D721Med (cell line): ENCODE measurements at places on chromosomes 6 and 20.

- no peak for DNase-seq
These were observed 129.3 kb downstream of the KLHL32 start for GRCh38 chr6:97053643-97054411.

DNA sequence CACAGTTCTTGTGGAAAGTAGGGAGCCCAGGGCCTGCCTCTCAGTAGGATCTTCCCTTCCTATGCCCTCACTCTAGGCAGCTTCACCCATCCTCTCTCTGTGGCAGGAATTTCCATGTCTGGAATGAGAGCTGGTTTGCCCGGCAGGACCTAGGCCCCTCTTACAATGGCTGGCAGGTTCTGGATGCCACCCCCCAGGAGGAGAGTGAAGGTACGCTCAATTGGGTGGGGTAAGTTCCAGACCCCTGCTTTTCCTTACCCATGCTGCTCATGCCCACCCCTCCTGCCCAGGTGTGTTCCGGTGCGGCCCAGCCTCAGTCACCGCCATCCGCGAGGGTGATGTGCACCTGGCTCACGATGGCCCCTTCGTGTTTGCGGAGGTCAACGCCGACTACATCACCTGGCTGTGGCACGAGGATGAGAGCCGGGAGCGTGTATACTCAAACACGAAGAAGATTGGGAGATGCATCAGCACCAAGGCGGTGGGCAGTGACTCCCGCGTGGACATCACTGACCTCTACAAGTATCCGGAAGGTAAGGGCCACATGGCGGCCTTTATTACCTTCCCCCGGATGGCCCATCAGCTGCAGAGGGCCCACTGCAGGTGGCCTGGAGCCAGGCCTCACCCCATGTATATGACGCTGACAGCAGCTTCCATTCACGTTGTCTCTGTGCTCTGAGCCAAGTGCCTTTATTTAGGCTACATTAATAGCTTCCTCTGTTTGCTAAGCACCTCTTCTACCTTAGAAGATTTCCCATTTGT is 22.8 kb downstream of the TGM6 start:
- DNase-seq = no peak

DNA sequence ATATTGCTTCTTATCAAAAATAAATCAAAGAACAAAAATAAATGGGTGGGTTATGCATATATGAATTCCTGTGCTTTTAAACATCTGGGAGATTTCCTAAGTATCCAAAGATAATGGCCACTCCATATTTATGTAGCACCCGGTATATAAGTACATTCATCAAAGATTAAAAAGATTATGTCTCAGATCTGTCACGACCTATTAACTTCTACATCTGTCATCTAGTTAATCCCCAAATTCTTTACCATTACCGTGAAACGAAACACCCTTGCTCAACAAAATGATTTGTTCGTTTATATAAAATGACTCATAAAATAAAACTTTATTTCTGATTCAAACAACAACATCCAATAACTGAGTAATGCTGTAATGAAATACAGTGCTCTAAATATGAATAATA is 64.8 kb upstream of the FOXQ1 start:
- DNase-seq = no peak

DNA sequence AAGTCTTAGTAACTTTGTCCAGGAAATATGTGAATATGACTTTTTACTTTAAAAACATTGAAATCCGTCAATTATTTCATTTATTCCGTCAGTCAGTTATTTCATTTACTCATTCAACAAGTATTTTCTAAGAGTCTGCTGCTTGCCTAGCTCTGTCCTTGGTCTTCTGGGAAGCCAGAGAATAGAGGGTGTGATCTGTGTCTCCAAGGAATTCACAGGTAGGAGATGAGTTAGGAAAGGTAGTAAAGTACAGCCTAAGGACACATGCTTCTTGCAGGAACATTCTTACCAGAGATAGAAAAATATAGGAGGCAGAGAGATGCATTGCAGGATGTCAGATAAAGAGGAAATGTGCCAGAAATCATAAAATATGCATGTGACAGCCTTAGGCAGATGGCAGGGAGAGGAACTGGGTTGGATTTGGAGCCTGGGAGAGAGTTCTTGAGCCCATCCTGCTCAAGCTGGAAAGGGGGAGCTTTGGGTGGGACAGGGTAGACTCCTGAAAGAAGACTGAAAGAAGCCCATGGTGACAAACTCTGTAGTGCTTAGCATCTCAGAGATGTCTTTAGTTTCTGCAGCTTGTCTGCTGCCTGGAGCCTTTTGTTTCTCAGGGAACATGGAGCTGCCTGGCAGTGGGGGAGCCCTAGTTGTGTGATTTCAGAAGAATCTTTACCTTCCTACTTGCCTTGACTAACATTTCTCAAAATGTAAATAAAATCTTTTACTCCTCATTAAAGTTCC is 3.5 kb downstream of the SH3BGRL2 start:
- no peak for DNase-seq

DNA sequence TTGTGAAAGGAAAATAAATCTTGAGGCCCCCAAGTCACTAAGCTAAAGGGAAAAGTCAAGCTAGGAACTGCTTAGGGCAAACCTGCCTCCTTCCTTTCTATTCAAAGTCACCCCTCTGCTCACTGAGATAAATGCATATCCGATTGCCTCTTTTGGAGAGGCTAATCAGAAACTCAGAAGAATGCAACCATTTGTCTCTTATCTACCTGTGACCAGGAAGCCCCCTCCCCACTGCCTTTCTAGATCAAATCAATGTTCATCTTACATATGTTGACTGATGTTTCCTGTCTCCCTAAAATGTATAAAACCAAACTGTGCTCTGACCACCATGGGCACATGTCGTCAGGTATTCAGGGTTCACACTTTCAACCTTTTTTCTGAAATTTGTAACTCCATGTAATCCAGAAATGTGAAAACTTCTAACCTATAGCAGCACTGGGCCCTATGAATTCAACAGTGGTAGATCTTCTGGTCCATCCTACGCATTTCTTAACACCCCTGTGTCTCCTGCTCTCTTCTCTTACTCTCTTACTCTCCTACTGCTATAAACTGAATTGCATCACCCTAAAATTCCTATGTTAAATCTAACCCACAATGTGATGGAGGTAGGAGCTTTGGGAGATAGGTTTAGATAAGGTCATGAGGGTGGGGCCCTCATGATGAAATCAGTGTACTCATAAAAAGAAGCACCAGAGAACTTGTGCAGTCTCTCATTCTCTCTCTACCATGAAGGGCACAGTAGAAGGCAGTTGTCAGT is 89.3 kb downstream of the EPB41L2 start:
- DNase-seq = no peak

- DNase-seq = no peak
These were observed 12.0 kb downstream of the KCNG1 start for GRCh38 chr20:51010932-51011331.

DNA sequence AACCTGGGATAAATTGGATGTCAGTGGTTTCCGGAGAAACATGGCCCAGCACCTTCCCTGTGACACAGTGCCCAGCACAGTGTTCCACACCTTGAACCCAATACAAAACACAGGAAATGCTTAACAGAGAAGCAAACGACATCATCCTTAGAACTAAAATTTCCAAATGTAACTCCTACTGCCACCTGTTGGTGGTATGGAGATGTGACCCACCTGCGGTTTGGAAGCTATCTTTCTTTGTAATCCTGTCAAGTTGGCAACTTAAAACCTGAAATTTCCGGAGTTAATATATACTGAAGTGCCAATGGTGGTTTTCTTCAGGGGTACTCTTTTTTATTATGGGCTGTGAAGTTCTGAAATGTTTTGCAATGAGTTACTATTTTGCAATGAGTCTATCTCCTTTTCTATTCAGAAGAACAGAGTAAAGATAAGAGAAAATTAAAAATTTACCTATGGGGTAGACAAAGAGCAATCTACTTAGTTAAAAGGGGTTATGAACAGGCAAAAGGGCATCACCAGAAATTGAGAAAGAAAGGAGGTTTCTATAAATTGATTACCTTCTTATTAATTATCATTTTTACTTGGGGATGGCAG is 658.8 kb downstream of the PTPRT start:
- DNase-seq = no peak

DNA sequence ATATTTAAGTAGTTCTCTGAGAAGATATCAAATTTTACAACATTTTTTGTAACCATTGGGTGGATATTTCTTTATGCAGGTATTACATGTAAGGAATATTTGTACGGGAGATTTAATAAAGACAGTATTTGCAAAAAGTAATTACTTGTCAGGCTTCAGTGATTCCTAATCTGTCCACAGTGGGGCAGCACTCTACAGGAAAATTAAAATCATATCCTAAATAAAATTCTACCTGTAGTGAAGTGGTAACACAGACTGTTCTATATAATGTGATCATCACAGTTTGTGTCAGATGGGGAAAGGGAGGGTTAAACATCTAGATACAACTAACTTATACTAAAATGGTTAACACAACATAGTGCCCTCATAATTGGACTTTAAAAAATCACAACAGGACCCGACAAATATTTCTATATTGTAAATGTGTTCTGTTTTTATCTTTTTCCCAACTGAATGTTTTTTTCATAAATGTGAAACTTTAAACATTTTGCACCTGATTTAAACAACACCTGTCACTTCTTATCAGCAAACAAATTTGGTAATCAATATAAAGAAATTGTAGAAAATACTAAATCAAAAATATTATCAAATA is 145.6 kb upstream of the MANEA start:
- DNase-seq = peak; percentile 8

GRCh38 chr20:18092890-18093289 is 35.2 kb upstream of the OVOL2 start:
- no peak for DNase-seq

DNA sequence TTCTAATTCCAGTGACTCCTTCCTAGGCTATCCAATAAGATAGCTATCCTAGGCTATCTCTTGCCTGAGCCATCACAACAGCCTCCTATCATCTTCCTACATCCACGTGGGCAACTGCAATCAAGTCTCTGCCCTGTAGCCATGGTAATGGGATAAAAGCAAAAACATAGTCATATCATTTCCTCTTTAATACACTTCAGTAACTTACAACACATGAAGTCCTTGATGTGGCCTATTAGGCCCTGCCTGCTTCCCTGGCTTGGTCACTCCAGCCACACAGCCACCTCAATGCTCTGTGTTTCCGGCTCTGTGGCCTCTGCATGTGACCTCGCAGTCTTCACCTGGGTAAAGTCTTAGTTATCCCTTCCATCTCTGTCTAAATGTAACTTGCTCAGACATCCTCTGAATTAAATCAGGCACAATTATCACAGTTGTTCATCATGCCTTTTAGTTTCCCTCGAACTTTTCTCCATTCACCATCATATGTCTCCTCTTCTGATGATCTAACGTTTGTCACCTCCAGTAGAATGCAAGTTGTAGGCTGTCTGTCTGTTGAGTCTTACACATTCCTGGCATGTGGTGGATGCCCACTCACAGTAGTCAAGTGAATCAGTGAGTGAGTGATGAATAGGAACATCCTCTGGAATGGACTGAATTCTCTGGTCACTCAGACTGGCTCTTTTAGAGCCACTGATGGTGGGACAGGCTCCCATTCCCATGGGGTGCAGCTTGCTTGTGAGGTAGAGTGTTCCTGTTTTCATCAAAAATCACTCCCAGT is 229.4 kb downstream of the TBC1D7 start:
- DNase-seq = no peak

DNA sequence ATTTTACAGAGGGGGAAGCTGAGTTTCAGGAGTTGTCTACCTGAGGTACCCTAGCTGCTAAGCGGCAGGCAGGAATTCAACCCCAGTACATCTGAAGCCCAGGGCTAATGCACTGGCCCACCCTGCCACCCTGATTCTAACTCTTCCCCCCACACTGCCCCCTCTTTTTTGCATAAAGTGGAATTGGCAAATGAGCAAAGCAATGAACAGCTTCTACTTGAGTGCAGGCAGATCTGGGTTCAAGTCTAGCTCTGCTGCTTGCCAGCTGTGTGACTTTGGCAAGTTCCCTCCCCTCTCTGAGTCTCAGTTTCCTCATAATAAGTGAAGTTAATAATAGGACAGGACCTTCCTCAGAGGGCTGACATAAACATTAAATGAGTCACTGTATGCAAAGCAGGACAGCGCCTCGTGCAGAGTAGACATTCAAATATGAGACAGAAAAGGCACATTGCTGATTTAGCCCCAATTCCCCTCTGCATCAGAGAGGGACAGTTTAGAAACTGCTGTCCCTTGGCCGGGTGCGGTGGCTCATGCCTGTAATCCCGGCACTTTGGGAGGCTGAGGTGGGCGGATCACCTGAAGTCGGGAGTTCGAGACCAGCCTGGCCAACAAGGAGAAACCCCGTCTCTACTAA is 4.7 kb downstream of the ADA start:
- no peak for DNase-seq

- DNase-seq = no peak
These were observed 25.7 kb downstream of the PRPH2 start for GRCh38 chr6:42696526-42697267.
